HT1080 (cell line): ENCODE measurements at places on chromosomes 2 and 18. TPM values are rescaled to one million over a fixed set of nuclear protein-coding genes. Genes with fewer than 3 reads are reported as not detected.
A peak's percentile ranks its signal among the peaks of the same experiment; 100 is the strongest.

TTC39C gene
- total RNA-seq: 20.4 and 20.8 TPM in 2 replicates

GRCh38 chr18:79918615-79919011 lies 32.8 kb downstream of the SLC66A2 start:
- no peak for DNase-seq

DNA sequence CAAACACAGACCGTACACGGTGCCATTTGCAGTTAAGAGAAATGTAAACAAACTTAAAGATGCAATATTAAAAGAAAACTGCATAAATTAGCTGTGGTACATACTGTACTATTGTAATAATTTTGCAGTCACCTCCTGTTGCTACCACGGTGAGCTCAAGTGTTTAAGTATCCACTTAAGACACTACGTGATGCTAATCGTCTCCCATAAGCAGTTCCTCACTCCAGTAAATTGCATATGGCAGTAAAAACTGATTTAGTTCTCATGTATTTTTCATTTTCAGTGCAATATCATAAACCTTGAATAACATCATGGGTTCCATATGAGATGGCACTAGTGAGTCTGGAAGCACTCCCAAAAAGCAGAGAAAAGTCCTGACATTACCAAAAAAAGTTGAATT lies 14.4 kb downstream of the CLEC4F start:
- DNase-seq: no peak

GRCh38 chr2:62038975-62039771 lies 133.7 kb downstream of the COMMD1 start:
- peak; percentile 91 for DNase-seq

CRYGD gene
- not detected in 2 replicates for total RNA-seq

GRCh38 chr2:156448766-156449165 lies 12.6 kb downstream of the GPD2 start:
- no peak for DNase-seq

DNA sequence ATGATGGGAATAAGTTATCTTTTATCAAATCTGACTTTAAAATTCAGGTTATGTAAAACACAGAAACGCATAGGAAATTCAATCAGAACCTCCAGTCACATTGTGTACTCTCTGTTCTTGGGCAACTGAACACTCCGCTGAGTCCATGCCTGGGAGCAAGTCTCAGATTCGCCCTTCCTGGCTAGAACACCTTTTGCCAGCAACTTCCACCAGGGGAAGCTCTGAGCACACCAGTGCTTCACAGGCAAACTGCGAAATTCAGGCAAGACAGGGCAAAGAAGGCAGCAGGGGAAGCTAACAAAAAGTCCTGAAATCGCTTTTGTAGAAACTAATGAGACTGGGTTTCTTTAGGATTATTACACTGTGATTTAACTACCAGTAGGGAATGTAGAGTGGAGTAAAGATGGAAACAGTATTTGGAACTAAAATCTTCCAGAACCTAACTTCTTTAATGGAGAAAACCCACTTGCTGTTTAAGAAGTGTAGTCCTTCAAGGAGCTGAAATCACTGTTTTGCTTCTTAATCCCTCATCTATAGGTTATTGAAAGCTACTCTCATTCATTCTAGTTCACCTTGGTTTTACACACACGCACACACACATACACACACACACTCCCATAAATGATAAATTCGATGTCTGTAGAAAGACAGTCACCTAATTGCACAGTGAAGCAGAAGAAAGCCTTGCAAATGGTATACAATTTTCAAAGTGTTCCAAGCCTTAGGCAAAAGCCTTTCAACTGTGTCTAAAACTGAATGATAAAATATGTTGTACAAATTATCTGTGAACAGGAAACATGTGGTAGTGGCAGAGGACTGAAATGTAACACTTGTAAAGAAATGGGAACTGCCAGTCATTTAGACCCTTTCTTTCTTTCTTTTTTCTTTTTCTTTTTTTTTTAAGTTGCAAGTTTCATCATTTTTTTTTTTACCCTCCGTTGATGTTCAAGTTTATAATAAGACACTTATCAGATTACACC lies 214.5 kb downstream of the TMEM182 start:
- peak; percentile 45 for DNase-seq

TUBA4B gene
- 0.14 TPM in 1 of 2 replicates, not detected in the other for total RNA-seq

- DNase-seq: no peak
These were observed 520.3 kb downstream of the LRRTM4 start for GRCh38 chr2:77001895-77002294.

GRCh38 chr2:70822843-70823242 lies 2.4 kb upstream of the CLEC4F start:
- no peak for DNase-seq

LOXHD1 gene
- not detected in 2 replicates for total RNA-seq

AMER3 gene
- total RNA-seq: not detected in 2 replicates

- no peak for DNase-seq
These were observed 72.5 kb downstream of the NCAPH start for GRCh38 chr2:96407919-96408550.

GRCh38 chr18:42177390-42177789 lies 222.4 kb downstream of the PIK3C3 start:
- DNase-seq: no peak

DNA sequence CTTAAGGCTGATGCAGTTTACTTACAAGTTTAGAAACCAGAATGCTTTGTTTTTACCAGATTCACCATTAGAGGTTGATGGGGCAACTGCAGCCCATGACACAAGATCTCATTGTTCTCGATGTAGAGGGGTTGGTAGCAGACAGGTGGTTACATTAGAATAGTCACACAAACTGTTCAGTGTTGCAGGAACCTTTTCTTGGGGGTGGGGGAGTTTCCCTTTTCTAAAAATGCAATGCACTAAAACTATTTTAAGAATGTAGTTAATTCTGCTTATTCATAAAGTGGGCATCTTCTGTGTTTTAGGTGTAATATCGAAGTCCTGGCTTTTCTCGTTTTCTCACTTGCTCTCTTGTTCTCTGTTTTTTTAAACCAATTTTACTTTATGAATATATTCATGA lies 99.4 kb upstream of the IL1R2 start:
- DNase-seq: no peak

GRCh38 chr18:61582202-61582710 lies 249.0 kb downstream of the CDH20 start:
- DNase-seq: no peak
